A549 (cell line): ENCODE measurements at places on chromosomes 2 and 18.

GRCh38 chr18:13136056-13136903 is 82.3 kb upstream of the LDLRAD4 start:
- DNase-seq = no peak

GRCh38 chr2:202491514-202491913 is 115.4 kb downstream of the BMPR2 start:
- DNase-seq = no peak

- no peak for DNase-seq
These were observed 141.9 kb downstream of the SLC4A3 start for GRCh38 chr2:219769090-219769910.

- no peak for DNase-seq
These were observed 5.3 kb downstream of the FHL2 start for GRCh38 chr2:105393373-105394055.

DNA sequence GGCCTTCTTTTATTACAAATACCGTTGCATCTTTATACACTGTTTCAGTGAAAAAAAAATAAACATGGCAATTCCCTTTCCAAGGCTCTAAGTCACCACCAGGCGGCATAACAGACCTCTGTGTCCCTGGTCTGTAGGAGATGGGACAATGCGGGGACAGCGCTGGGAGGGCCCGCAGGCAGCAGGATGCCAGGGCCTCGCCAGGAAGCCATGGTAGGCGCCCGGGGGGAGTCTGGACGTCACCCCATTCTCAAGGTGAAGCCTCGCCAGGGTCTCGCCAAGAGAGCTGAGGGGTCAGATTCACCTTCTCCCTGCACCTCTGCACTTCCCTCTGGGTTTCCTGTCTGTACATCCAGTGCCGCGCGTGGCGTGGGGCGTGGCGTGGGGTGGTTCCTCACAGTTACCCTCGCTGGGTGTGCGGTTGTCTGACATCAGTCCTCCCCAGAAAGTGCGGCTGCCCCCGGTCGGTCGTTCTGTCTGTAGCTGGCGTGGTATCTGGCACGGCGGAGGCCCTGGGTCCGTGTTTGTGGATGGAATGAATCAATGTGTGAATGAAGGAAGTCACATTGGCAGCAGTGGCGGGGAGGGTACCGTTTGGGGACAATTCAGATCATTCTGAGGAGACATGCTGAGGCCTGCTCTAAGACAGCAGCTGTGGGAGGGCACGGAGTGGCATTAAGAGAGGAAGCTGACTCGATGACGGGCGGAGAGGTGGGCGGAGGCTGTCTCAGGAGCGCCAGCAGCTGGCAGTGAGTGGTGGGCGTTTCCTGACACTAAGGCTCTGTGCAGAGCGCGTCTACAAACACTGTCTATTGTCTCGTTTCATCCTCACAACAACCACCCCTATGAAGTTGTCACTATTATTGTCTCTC is 46.0 kb downstream of the LRRFIP1 start:
- DNase-seq = peak; percentile 76

DNA sequence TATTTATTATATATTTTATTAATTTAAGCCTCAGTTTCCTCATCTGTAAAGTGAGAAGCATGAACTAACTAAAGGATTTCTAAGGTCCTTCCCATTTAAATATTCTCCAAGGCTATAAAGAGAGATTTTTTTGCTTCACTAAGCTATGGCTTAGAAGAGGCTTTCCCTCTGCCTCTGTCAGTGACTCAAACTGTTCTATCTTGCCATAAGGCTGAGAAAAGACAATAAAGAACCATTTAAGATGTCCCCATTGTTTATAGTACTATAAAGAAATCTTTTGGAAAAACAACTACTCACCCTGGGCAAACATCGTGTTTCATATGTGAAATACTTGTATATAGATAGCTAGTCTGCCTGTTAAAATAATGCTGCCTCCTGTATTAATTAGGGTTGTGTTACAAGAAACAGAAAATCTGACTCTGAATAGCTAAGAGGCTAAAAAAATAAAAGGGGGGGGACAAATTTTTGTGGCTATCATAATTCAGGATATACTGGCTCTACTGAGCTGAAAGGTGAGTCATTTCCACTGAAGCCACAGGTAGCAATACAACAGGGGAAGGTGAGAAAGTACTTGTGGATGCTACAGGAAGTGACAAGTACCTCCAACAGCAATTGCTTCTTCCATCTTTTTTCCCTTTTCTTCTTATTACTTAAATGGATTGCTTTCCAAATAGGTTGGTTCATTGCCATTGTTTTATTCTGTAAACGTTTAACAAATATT is 25.4 kb downstream of the EPHA4 start:
- DNase-seq = no peak

GRCh38 chr2:102120701-102121159 is 21.8 kb upstream of the IL1R1 start:
- no peak for DNase-seq

DNA sequence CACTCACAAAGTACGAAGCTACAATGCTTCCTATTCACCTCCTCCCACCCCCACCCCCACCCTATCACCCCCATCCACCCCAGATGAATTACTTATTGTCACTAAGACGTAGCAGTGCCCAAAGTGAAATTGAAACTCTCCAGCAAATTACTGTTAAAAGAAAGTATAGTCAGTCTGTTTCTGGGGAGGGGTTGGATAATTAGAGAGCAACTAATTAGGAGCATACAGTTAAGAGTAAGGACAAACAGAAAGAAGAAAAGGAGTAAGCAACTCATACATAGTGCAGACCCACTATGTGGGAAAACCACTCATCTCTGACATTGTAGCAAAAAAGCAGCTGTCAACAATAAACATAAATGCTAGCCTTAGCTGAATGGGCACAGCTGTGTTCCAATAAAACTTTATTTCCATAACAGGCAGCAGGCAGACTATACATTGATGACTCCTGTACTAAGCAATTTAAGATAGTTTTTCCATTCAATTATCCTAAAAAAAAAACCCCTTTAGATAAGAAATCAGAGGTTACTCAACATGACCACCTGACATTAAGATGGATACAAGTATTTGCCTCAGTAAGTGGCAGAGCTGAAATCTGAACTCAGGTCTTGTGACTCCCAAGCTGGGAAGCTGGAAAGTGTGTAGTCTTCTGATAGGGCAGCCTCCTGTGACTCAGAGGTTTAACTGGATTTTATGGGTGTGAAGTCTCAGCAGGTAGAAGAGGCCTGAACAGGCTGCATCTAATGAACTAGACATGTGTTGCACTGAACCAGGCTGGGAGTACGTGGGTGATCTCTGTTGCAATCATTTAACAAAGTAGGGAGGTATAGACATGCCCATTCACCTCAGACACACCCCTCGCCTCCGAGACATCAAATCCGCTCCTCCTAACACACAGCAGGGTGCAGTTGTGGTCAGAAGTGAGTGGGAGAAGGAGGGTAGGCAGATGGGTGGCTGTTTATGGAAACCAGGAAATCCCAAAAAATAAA is 171.8 kb upstream of the KLF7 start:
- DNase-seq = peak; percentile 63

GRCh38 chr2:60438653-60439052 is 114.8 kb downstream of the BCL11A start:
- DNase-seq = no peak

DNA sequence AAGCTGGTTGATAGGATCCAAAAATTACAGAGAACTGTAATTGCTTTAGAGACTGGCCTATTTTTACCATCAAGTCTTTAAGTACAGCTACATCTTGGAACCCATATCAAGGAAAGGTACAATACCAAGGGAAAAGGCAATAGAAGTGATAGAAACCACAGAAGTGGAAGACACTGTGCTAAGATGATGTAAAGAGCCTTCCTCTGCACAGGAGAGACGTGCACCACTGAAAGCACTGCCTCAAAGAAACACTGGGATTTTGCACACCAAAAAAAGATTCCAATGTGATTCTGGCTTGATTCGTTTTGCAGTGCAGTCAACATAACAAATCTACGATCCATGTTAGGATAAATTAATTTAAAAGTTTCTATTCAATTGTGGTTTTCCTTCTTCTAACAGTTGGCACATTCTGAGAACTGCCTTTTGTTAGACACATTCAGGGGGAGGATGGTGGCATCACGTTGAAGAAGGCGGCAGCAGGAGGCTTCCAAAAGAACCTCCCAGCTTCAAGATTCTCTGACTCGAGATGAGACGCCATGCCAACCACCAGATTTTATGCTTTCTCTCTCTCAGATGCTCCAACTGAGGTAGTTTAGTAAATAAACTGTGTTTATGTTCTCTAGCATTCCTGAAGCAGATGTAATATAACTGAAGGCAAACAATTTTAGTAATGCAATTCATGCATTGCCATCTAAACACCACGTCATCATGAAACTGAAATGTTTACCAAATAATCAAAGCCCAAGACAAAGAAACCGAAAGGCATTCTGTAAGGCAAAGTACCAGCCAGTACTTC is 102.9 kb downstream of the BCL2 start:
- DNase-seq = no peak

GRCh38 chr2:211854832-211855231 is 683.8 kb downstream of the ERBB4 start:
- DNase-seq = no peak

GRCh38 chr2:204892506-204893255 is 347.4 kb downstream of the PARD3B start:
- no peak for DNase-seq

DNA sequence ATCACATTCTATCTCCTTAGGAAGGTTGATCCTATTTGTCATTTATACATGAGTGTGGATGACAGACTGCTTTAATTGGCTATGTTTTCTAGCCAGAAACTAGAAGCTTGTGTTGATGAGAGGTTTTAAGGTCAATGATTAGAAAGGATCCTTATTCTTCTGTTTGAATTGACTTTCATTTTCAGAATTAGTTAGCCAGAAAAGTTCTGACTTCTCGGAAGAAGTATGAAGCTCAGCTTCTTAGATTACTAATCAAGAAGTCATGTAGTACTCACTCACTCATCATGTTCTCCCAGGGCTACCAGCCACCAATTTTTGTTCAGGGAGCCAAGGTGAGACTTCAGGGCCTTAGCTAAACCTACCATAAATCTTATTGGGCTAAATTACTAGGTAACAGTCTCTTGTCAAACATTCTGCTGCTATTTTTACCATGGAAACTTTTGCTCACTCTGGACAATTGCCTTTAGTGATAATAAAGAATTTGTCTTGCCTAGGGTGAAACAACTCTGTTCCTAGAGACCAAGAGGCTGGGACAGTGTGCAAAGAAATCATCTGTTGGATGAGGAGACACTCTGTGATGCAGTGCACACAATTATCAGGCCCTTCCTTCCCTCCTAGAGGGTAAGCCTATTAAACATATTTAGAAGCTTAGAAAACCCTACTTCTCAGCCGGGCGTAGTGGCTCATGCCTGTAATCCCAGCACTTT is 111.6 kb upstream of the DNMT3A start:
- DNase-seq = no peak

GRCh38 chr2:128439031-128439790 is 120.5 kb upstream of the HS6ST1 start:
- DNase-seq = no peak

DNA sequence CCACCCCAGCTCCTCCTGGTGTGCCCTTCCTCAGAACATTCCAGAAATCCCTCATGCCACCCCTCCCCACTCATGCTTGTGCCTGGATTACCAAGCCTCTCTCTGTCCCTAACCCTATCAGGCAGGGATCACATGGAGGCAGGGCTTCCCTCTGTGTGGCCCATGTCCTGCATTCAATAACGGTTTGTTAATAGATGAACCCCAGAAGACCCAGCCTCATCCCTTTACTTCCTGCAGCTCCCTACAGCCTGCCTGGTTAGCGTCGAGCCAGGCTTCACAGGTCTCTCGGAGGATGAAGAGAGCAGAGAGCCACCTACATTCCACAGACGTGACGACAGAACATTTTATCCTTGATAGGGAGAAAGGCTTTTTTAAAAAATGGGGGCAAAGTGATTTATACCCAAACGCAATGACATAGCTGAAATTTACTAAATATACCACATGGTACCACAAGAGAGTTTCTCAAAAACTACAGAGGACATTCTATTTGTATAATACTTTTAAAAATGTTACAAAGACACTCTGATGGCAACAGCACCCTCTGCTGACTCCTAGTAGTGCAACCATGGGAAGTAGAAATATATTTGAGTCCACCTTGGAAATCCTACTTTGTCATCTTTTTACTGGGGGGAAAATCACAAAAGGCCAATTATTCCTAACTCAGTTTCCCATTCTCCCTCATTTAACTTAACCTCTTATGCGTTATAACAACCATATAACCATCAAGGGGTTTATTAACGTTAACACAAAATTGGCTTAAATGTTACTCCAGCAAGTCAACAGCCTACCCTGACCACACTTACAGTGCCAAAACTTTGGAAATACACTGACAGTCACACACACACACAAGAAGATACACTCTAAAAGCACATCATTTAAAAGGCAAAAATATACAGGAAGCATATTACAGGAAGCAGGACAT is 30.7 kb downstream of the FBXO15 start:
- DNase-seq = no peak

DNA sequence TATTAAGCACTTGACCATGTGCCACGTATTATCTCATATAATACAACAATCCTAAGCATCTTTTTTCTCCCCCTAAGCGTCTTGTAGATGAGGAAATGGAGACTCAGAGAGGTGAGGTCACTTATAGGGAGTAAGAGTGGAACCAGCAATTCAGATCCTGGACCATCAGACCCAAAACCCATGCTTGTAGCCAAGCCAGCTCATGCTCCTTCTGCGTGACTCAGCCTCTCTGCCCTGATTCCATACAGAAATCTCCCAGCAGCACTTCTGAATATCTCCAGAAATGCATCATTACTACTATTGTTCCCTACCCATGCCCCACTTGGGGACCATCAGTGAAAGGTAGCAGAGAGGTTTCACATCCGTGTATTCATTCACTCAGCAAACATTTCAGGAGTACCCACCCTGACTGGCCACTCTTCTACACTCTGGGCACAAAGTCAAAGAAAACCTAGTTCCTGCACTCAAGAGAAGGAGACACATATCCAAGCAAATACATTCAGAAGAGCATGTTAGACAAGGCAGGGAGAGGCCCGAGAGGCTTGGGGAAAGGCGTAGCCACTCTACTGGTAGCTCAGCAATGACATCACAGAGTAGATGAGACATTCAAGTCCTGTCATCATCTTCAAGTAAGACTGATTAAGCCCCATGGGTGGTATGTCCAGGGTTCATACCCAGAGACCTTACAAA is 141.9 kb downstream of the MTCL1 start:
- no peak for DNase-seq

GRCh38 chr2:238726670-238727584 is 121.0 kb upstream of the TWIST2 start:
- DNase-seq = no peak

DNA sequence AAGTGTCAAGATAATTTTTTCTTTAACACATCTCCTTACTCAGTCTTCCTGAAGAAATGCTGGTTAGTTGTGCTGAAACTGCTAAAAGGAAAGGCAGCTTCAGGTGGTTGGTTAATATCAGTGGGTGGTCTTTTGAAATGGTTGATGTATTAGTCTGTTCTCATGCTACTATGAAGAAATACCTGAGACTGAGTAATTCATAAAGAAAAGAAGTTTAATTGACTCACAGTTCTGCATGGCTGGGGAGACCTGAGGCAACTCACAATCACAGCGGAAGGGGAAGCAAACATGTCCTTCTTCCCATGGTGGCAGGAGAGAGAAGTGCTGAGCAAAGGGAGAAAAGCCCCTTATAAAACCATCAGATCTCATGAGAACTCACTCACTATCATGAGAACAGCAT is 125.9 kb upstream of the CYRIA start:
- no peak for DNase-seq
